Activated CD4-positive, alpha-beta T cell treated with anti-CD3 and anti-CD28 coated beads, Interleukin-2, amount 50 U/mL, for 24 hours (primary cell): ENCODE measurements at places on chromosomes 5 and 9.

- no peak for DNase-seq
Measured at GRCh38 chr5:159512064-159512463, 181.8 kb upstream of the IL12B start.

DNA sequence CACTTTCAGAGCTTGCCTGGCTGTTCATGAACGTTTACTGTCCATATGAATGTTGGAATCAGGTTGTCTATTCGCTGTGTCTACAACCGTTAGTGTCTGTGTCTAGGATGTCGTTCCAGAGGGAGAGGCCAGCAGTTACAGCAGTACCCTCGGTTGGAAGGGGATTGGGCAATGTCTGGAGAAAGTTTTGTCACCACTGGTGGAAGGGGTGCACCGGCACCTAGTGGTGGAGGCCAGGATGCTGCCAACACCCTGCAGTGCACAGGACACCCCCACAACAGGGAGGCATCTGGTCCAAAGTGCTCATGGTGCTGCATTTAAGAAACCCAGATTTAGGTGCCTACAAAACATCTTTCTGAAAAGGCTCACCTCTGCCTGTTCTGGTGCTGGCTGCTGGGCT lies 220.7 kb downstream of the FANCC start:
- DNase-seq: no peak

- DNase-seq: no peak
Measured at GRCh38 chr9:71441266-71441665, 319.8 kb upstream of the TRPM3 start.

- no peak for DNase-seq
Measured at GRCh38 chr5:171710451-171711024, 75.1 kb upstream of the SMIM23 start.

- DNase-seq: no peak
Measured at GRCh38 chr9:6106711-6107339, 91.4 kb upstream of the RANBP6 start.

GRCh38 chr5:54317511-54318260 lies 7.3 kb upstream of the ARL15 start:
- DNase-seq: no peak

- DNase-seq: no peak
Measured at GRCh38 chr9:128149001-128149701, at the start of gene LCN2. Gene LCN2, plus strand, starts transcription at chr9:128149453. Its CDS starts 73 bp downstream, at chr9:128149526.

DNA sequence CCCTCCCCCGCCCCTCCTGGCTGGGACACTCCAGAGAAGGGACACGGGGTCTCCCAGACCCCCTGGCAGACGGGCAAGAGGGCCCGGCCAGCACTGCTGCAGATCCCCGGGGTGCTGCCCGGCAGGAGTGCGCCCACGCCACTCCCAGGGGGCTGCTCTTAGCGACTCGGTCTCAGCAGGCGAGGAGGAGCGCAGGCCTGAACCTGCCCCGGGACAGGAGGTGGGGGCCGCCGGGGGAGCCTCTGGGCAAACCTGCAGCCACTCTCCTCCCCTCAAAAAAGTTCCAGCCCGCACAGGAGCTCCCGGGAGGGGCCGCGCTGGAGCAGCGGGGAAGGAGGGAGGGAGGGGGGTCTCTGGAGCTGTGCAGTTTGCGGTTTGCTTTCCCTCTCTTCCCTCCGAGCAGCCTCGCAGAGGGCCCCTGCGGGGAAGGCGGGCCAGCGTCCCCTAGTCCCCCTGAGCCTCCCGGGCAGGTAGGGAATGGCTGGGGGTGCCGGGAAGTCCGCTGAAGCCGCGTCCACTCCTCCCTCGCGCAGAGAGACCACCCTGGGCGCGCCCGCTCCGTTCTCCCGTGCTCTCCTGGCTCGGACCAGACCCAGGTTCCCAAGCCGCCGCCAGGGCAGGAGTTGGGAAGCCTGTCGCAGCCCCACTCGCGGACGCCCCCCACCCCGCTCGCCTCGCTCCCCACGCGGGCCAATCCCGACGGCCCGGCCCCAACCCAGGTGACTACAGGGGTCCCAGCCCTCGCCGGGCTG lies 44.2 kb downstream of the NACC2 start:
- no peak for DNase-seq

GRCh38 chr5:77390795-77391194 lies 101.3 kb downstream of the WDR41 start:
- DNase-seq: no peak

DNA sequence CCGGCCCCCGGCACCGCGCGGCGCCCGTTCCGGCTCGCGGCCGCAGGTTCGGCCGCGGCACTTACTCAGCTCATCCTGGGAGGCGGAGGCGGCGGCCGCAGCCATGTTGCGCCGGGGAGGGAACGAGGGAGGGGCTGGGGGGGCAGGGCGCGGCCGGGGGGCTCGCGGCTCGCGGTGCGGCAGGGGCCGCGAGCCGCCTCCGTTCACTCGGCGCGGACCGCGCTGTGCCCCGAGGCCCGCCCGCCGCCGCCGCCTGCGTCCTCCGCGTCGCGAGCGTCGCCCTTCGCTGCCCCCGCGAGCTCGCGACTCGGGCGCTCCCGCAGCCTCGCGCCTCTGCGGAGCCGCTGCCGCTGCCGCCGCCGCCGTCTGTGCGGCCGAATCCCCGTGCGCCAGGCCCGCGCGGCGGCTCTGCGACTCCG lies 735 bp downstream of the ECPAS start:
- peak; percentile 9 for DNase-seq

GRCh38 chr9:14961372-14962068 lies 51.3 kb upstream of the FREM1 start:
- no peak for DNase-seq

GRCh38 chr9:3151672-3152576 lies 308.0 kb upstream of the PUM3 start:
- no peak for DNase-seq

- no peak for DNase-seq
Measured at GRCh38 chr9:29830821-29831220, 2257.5 kb upstream of the C9orf72 start.

GRCh38 chr9:68731857-68732256 lies 26.8 kb downstream of the PIP5K1B start:
- DNase-seq: no peak

GRCh38 chr9:4774209-4774608 lies 18.5 kb upstream of the RCL1 start:
- DNase-seq: no peak

DNA sequence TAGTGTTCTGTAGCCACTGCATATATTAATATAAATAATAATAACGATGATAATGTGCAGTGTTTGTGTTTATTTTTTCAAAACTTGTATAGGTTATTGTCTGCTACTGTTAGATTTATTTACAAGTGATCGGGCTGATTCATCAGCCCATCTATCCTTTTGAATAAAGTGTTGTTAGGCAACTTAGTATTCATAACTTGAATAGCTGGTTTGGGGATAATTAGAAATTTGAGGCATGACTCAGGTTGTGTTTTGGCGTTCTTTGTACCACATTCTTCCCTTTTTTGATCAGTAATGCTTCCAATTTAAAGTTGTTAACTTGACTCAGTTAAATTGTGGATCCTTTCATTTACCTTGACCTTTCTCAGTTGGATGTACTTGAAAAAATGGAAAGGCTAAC lies 69.7 kb downstream of the FOCAD start:
- DNase-seq: no peak

- DNase-seq: no peak
Measured at GRCh38 chr5:57103317-57103907, 70.4 kb upstream of the GPBP1 start.

GRCh38 chr9:16385590-16385989 lies 484.9 kb downstream of the BNC2 start:
- DNase-seq: no peak

- no peak for DNase-seq
Measured at GRCh38 chr9:114775981-114776380, 29.9 kb downstream of the TNFSF15 start.

- no peak for DNase-seq
Measured at GRCh38 chr5:93163010-93163663, 417.9 kb downstream of the NR2F1-AS1 start.

DNA sequence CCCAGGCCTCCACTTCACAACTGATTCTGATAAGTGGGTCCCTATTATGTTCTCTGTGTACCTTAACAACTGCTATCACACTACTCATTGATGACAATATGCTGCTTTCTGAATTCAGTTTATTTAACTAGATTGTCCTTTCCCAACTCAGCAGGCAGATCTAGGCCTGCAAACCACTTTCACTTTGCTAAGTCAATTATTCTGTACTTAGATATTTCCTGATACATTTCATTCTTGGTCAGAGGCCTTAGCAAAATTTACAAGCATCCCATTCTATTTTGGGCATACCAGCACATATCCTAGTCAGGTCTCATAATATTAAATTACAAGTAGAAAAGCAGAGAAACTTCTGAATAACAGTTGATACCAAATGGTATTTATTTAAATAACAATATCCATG lies 235.7 kb upstream of the HAPLN1 start:
- no peak for DNase-seq

GRCh38 chr9:89177944-89178829 lies at the start of gene SHC3:
Gene SHC3, minus strand, starts transcription at chr9:89178818. Its CDS starts 358 bp downstream, at chr9:89178460.
- no peak for DNase-seq

DNA sequence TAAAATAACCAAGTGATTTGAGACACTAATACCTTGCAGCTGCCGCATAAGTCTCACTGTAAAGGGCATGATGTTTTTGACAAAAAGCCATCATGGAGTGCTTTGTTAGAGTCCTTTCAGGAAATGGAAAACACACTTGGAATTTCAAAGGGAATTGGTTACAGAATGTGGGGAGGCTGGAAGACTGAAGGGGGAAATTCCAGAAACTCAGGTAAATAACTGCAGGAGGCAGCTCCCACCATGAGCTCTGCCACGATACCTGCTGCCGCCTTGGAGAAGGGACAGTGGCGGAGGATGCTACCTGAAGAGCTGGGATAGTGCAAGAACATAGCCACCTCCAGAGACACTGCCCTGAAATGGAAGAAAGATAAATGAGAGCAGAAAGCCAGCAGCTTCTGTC lies 66.9 kb downstream of the PRKACG start:
- DNase-seq: no peak

DNA sequence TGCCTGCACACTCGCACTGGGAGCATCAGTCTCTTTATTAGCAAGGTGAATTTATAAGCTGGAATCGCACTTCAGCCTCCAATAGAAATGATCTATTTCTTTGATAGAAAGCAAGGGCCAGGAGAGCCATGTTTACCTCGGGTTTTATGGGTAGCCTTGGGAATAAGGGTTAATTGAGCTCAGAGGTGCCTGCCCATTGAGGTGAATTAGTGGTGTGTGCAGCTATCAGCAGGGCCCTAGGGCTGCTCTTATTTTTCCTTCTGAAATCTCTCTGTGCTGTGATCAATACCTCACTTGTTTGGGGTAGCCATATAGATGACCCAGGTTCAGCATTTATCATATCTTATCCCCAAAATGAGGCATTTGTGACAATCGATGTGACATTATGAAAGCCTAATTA lies 297.8 kb downstream of the EBF1 start:
- no peak for DNase-seq

GRCh38 chr5:60811105-60811504 lies 33.0 kb downstream of the ELOVL7 start:
- no peak for DNase-seq

GRCh38 chr5:132457371-132458225 lies 33.0 kb downstream of the IRF1 start:
- no peak for DNase-seq

DNA sequence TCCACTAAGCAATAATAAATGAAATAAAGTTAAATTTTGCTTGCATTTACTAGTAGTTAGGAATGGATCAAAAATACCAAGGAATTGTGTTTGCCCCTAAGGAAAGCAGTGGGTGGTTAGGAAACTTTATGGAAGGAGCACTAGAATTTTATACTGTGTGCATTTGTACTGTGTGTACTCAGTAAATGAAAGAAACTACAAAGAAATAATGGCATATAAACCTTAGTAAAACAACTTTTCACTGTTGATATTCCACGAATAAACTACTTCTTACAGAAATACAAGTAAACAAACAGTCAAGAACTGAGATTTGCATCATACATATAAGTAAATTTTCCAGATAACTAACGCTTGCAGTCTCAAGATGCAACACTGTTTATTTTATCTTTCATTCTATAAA lies 103.7 kb upstream of the PARP8 start:
- DNase-seq: no peak

GRCh38 chr9:113719919-113720318 lies 156.2 kb upstream of the ZNF618 start:
- no peak for DNase-seq
